ENCODE measurements at places on chromosomes 4 and X.

DNA sequence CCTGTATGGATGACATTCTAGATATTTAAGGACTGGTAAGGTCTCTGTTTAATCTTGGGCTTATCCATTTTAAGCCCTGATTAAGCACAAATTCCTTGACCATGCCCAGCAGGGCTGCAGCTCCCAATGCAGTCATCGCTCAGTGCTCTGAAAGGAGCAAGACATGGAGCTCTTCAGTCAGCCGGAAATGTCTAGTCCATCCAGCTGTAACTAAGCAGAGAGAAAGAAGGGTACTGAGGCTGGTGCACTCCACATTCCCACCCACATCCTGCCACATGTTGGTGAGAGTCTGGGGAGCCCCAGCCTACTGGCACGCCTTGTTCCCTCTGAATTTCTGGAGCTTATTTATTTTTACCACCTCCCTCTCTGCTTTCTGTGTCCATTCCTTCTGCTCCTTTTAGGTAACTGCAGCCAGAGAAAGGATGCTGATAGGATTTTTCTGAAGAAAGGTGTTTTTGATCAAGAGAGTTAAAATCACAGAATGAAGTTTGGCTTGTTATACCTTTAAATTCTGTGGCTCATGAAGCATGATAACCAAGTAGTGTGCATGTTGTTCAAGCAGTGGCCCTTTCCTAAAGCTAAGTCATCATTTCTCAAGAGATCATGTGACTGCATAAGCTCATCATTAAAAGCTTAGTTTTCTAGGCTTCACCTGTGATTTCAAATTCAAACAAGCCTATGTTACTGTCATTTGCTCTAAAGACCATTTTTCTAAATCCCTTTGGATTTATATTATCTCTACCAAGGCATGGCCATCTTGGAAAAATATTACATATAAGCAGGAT, 74.0 kb downstream of the GALNT7 start:
- DNase-seq, result no peak

GRCh38 chr4:54719378-54719777, 61.6 kb downstream of the KIT start:
- no peak for DNase-seq

GRCh38 chrX:152926279-152926678, 28.4 kb downstream of the ZNF185 start:
- DNase-seq, result peak; percentile 11

DNA sequence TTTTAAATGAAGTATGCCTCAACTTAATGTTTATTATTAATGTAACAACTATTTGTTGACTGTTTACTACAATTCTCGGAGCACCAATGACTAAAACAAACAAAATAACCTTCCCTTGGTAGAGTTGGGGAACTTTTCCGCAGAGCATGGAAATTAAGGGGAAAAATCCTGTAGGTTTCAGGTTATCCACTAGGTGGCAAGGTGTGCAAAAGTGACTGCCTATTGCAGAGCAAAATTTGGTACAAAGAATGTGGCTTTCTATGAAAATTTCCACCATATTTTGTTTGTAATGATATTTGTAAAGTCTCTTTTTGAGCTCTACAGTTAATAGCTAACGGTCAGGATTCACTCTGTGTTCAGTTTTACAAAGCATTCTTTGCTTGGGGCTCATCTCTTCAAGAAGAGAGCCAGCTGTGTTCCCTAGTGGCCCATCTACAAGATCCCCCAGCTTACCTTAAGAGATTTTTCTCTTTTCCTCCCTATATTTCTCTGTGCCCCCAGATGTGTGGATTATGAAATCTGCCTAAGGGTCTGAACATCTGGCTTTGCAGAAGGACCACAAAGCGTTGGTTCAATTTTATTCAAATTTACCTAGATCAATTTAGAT, 61.1 kb downstream of the FBXO8 start:
- no peak for DNase-seq

- DNase-seq, result no peak
Observed at GRCh38 chr4:110005461-110006056, 92.9 kb downstream of the EGF start.

DNA sequence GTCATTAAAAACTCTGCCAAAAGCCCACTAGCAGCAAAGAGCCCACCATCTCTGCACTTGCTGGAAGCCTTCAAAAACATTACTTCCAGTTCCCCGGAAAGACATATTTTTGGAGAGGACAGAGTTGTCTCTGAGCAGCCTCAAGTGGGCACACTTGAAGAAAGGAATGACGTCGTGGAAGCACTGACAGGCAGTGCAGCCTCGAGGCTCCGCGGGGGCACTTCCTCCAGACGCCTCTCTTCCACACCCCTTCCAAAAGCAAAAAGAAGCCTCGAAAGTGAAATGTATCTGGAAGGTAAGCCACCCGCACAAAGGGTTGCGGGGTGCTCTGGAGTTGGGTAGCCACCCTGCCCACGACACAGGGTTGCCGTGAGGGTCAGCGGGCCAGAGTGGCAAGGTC, 25.9 kb downstream of the OFD1 start:
- no peak for DNase-seq

- no peak for DNase-seq
Observed at GRCh38 chrX:137194164-137194563, 160.4 kb upstream of the GPR101 start.

DNA sequence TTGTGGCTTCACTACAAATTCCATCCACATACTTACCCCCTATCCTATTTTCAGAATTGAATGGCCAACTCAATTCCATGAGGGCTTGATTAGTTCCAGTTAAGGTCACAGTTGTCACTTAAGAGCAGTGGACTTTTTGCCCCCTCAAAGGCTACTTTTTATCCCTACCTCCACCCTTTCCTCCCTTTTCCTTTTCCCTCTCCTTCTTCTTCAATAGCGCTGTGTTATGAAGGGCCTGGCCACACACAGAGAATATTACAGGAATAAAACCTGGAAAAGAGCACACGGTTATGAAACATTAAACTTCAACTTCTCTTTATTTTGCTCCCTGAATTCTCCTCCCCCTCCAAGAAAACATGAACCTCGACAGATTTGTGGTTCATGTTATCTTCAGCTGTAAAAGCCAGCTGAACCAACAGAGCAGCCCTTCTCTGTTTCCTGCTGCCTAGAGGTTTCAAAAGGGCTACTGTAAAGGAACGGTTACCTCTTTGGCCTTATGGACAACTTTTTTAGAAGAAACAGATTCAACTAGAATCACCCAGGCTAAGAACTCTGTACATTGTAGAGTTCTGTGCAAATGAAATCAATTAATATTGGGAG, 87.0 kb upstream of the RPL34 start:
- DNase-seq, result no peak

DNA sequence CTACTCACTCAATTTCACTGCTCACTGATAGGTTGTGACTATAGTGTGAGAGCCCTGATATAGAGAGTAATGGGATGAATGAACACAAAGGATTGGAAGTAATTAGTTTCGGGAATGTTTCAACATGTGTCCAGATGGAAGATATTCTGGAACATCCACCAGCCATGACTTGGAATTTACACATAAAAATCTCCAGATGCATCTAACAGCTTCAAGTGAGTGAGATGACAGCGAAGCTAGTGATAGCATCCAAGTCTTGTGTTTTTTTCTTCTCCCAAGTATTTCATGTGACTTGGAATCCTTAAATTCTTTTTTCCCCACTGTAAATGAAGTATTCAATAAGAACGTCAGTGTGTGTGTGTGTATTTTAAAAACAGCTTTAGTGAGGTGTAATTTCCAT, 82.1 kb downstream of the CLDN34 start:
- DNase-seq, result no peak

GRCh38 chr4:186104114-186104889, at the start of gene FAM149A:
TSS of gene FAM149A (plus strand) at chr4:186104704.
- DNase-seq, result peak; percentile 44

DNA sequence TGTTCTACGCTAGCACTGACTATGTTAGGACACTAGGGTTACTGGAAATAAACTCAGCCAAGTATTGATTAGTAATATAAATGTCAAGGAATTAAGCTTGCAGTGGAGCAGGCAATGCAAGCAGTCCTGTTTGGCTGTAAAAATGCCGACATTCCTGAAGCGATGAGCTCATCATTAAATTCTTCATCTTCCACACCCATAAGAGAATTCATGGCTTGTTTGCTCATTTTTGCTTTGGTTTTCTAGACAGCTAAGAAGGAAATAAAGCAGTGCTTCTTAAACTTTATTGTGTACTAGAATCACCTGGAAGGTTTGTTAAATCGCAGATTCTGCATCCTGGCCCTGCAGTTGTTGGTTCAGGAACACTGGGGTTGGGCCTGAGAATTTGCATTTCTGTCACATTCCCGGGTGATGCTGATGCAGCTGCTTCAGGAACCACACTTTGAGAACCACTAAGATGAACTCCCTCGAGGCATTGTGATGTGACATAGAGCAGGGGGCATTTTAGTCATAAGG, 17.8 kb downstream of the ANXA3 start:
- DNase-seq, result no peak

DNA sequence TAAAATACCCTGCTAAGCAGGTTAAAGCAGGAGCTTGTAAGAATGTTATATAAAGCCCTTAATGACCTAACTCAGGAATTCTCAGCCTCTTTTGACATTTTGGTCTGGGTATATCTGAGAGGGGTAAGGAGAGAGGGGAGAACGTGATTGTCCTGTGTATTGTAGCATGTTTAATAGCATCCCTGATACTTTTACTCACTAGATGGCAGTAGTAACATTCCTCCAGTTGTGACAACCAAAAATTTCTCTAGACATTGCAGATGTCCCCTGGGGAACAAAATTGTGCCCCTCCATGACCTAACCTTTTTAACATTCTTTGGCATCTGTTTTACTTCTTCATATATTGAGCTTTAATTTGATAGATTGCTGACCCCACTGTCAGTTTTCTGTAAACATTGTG, 17.9 kb downstream of the SMARCA5 start:
- DNase-seq, result no peak

DNA sequence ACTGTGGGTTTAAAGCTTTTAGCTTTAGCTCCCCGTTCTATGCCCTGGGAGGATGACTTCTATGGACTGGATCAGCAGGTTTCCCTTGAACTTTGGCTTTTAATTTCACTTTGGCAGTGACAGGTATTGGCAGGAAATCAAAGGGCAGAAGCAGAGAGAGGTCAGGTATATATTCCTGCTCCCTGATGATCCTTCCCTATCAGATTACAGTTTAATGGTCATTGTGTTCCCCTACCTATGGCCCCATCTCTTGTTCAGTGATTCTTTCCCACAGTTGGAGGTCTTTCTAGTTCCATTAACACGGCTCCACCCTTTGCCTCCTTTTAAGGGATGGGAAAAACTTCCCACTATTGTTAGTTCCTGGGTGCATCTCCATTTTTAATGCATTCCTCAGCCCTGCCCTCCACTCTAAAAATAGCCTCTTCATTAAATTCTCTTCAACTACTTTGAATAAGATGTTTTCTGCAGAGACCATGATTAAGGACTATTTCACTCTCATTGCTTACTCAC, 107.8 kb upstream of the TMEM47 start:
- no peak for DNase-seq

DNA sequence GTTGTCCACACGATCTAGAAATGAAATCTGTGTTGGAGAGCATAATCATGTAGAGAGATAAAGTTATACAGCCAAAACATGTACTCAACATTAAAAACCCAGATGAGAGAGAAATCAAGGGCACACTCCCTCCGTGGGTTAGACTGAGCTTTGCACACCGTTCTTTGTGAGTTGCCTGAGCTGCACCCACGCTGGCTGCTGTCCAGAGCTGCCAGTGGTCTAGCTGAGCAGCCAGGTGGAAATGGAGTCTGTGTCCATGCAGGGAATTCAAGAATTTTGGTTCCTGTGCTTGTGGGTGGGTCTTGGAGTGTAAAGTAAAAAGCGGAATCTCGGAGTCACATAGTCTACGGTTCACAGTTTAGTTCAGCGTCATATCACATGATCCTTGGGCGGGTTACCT, 84.6 kb downstream of the GPR143 start:
- no peak for DNase-seq

- DNase-seq, result no peak
Observed at GRCh38 chr4:174467107-174467506, 55.2 kb downstream of the HPGD start.

DNA sequence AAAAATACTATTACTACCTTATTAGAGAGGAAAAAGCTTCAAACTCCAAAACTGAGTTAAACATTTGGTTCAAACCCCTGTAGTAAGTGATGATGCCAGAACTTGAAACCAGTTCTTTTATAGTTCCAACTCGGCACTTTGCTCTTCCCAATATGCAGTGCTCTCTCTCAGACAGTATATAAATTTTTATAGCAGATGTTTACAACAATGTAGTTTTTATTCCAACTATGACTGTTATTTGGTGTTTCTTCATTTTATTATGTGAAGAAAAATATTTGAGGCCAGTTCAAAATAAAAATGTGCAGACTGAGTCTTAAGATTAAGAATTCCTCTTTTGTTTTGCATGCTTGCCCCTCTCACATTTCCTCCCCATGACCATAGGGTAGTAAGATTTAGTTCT, 2.9 kb upstream of the PPP4R3C start:
- no peak for DNase-seq

DNA sequence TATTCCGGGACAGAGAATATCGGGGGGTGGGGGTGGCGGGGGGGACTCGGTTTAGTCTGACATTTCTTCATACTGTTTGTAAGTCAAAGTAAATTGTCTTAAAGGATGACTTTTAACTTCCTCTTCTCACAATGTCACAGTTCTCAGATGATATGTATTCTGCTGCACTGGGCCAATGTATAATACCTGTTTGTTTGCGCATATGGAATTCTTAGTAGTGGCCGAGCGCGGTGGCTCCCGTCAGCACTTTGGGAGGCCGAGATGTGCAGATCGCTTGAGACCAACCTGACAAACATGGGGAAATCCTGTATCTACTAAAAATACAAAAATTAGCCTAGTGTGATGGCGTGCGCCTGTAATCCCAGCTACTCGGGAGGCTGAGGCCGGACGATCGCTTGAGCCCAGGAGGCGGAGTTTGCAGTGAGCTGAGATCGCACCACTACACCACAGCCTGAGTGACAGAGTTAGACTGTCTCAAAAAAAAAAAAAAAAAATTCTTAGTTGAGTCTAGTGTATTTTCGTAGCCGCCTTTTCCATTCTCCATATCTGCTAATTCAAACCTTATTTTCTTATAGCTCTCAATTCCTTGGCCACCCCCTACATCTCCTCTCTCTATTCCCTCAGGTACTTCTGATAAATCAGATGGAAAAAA, 851 bp downstream of the POLR2B start:
- DNase-seq, result no peak

DNA sequence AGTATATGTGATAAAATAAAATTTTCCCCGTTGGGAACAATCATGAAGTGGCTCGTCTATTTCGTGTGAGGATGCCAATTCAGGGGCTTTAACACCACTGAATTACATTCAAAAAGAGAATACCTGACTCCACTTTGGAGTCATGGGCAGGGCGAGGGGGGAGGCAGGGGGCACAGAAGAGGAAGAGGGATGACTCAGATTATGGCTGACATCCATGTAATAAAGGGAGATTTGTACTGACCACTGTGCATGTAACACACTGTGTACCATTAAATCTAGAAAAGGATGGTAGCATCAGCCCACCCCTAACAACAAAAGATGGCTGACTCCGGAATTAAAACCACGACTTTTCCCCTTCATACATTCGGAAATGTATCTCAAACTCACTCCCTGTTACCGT, 1.3 kb downstream of the SLC9A7 start:
- no peak for DNase-seq

- no peak for DNase-seq
Observed at GRCh38 chrX:148043271-148043855, 62.2 kb downstream of the FMR1NB start.
